Brain pericyte (primary cell): ENCODE measurements at places on chromosomes 3 and 15.
A peak's percentile ranks its signal among the peaks of the same experiment; 100 is the strongest.

GRCh38 chr15:67109141-67110034 is 44.0 kb downstream of the SMAD3 start:
- DNase-seq: peak; percentile 85

DNA sequence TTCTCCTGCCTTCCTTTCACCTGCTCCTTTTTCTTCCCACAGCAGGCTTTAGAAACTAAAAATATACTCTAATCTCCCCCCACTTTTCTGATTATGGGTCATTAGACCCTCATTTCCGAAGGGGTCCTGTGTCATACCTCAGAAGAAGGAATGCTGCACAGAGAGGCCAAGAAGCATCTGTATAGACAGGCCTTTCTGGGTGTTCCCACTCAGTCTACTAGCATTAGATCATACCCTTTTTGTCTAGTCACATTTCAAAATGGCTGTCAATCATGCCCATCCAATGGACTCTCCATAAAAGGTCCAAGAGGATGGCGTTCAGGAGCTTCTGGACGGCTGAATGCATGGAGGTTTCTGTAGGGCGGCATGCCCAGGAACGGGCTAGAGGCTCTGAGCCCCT is 192.2 kb downstream of the SUCLG2 start:
- no peak for DNase-seq

- DNase-seq: no peak
Measured at GRCh38 chr15:53437366-53437765, 322.1 kb downstream of the WDR72 start.

GRCh38 chr3:6448011-6448410 is 412.9 kb upstream of the GRM7 start:
- no peak for DNase-seq

GRCh38 chr15:74657846-74658245 is 38.0 kb downstream of the EDC3 start:
- no peak for DNase-seq

DNA sequence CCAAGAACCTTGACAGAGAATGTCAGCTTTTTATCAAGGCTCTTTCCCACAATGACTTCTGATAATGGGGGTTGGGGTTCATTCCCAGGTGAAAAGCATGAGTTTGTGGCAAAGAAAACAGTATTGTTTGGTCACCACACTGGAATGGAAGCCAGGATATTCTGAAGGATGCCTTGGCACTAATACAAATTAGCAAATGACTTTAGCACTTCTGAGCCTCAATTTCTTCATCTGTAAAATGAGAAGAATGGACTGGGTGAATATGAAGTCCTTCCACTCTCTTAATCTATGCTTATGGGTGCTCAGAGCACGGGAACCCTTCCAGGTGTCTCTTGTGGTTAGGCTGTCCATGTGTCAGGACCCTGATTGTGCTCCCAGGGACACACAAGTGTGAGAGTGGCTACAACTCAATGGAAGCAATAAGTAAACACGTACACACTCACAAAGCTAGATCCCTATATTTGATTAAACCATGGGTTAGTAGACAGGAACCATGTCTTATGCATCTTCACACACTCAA is 21.4 kb downstream of the RAB27A start:
- no peak for DNase-seq

GRCh38 chr3:155093261-155093660 is 13.1 kb downstream of the MME start:
- DNase-seq: no peak

GRCh38 chr3:192417017-192417416 is 310.3 kb downstream of the FGF12 start:
- no peak for DNase-seq

DNA sequence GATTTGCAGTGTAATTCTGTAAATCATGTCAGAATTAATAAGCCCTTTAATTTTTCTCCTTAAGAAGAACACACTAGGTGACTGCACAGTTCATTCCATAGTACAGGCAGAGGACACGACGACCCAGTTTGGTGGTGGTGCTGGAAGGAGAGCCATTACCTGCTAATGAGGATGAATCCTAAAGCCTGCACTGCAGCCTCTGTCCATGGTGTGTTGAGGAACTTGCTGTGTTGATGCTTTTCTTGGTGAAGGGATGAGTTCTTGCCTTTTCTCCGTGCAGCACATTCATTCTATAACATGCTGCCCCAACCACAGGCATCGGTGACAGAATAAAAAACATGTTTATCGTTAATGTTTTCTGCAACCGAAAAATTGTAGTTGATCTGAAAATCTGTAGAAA is 89.6 kb upstream of the VEPH1 start:
- DNase-seq: no peak

GRCh38 chr3:132694991-132695390 is 27.2 kb downstream of the NPHP3 start:
- DNase-seq: no peak

GRCh38 chr3:42844412-42844713 is 31.3 kb downstream of the CYP8B1 start:
- DNase-seq: no peak

- no peak for DNase-seq
Measured at GRCh38 chr3:138578961-138579574, 15.0 kb downstream of the CEP70 start.

- no peak for DNase-seq
Measured at GRCh38 chr15:61888074-61888780, 172.0 kb downstream of the VPS13C start.

- DNase-seq: no peak
Measured at GRCh38 chr15:24856397-24857390, 98.1 kb upstream of the SNRPN start.

DNA sequence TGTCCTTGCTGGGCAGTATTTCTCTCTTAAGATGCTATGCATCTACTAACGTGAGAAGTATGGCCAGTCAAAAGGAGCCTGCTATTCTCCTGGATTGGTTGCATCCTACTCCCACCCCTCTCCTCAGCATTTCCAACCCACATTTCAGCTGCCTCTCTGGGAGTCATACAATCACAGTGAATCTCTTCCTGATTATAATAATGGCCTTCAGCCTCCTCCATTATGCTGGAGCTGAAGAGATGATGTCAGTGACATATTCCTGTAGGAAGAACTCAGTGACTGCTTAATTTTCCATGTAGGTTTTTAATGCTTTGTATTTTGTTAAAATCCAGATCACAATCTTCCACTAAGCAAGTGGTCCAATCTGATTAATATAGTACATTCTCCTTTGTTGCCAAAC is 82.7 kb upstream of the SUCLG2 start:
- DNase-seq: no peak

DNA sequence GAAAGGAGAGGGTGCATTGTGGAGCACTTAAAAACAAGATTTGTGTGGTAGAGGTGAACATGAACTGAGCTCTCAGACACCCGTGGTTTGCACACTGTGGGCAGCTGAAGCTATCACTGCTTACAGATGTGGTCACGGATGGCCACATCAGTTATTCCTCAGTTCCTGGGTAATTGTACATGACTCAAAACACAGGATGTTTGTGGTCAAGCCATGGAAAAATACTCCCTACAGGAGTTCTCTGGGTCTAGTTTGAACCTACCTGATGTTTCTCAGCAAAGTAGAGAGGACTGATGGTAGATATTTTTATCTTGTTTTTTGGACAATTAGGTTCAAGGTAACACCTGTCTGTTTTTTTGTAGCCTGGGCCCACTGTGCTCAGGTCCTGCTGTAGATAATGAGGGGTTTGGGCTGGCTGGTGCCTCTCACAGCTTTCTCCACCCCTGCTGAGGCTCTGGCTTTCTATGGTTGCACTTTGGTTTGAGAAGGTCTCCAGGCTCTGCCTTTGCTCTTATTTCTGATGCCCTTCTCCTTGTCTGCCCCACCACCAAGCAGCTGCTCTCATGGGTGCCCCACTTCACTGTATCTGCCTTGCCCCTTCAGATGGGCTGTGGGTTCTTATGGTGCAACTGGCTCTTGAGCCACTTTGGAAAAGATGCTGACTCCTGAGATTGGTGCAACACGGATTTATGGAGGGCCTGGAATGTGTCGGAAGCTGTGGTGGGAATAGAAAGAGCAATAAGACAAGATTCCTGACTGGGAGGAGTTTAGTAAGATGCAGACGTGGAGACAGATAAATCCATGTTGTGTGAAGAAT is 40.1 kb downstream of the CDCP1 start:
- peak; percentile 32 for DNase-seq

DNA sequence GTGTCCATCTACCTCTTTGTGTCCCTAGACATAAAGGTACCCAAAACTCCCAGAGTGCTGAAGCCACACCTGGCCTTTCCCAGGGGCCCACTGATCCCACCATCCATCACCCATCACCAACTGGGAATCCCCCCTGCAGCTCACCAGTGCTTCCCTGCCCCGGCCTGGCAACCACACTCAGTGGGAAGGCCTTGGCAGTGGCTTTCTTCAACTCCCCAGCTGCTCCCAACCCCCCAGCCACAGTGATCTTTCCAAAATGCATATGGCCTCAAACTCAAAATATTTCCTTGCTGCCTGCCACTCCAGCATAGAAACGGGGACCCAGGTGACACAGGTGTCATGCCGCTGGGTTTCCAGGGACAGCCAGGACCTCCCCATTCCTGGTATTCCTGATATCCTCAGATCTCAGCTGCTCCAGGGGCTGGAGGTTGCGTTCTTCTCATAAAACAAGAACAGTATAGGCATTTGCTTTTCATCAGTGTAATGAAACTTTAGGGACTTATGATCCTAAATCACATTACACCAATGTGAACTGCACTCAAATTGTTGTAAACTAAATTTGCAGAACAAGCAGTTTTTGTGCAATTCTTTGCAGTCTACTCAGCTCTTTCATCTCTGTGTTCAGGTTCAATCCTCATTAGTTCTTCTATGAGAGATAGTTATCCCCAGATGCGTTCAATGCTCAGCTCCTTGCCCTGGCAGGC is 1.3 kb downstream of the OCA2 start:
- DNase-seq: no peak

- no peak for DNase-seq
Measured at GRCh38 chr15:80233581-80233980, 18.4 kb downstream of the CTXND1 start.

- no peak for DNase-seq
Measured at GRCh38 chr3:10198761-10199649, 34.3 kb downstream of the IRAK2 start.

DNA sequence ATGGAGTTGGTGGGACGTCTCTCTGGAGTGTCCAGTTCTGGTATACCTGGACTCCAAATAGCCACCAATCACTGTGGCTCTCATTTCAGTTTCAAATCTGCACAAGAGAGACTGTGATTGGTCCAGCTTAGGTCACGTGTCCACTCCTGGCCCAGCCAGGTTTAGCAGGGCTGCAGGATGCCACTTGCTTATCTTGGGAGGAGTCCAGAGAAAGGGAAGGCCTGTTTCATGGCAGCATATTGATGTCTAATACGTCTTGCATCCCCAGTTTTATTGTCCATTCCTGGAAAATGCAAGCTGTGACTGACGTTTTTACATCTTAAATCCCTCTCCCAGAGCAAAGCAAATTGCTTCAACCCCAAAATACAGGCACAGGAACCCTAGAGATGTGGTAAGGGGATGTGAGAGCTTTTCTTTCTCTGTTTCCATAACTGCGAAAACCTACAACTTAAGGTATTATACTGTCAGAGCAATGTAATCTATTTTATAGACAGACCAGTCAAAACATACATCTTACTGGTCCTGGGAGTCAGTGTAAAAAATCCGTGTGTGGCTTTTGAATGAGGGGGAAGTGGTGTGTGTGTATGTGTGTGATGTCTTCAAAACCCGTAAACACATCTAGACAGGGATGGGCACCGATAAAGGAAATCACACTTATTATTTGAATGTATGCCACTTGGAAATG is 274.4 kb downstream of the TLE3 start:
- no peak for DNase-seq

- DNase-seq: no peak
Measured at GRCh38 chr3:184261854-184262763, 756 bp upstream of the CAMK2N2 start.

DNA sequence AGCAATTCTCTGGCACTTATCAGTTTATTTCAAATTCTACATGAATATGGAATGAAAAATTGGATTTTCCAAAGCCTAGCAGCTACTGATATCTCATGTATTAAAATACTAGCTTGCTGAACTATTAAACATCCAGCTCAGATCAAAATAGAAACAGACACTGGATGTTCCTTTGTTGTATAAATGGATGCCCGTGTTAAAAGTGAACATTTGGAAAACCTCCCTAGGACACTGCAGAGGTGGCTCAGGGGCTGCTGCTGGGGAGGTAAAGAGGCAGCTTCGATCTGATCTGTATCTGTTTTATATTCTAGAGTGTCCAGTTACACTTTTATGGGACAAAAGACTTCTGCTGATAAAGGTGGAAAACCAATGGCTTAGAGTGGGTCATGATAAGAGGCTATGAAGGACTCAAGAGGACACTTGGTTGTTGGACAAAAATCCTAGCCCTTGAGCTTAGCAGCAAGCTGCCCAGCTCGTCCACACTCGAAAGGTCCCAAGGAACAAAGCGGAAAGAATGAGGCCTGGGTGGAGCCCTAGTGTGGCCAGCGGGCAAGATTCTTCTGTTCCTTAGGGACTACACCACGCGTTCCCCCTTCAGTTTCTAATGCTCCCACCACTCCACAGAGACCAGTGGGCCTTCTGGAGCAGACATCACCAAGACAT is 9.9 kb downstream of the MESD start:
- DNase-seq: no peak

- no peak for DNase-seq
Measured at GRCh38 chr15:90710436-90711027, 6.6 kb upstream of the BLM start.

DNA sequence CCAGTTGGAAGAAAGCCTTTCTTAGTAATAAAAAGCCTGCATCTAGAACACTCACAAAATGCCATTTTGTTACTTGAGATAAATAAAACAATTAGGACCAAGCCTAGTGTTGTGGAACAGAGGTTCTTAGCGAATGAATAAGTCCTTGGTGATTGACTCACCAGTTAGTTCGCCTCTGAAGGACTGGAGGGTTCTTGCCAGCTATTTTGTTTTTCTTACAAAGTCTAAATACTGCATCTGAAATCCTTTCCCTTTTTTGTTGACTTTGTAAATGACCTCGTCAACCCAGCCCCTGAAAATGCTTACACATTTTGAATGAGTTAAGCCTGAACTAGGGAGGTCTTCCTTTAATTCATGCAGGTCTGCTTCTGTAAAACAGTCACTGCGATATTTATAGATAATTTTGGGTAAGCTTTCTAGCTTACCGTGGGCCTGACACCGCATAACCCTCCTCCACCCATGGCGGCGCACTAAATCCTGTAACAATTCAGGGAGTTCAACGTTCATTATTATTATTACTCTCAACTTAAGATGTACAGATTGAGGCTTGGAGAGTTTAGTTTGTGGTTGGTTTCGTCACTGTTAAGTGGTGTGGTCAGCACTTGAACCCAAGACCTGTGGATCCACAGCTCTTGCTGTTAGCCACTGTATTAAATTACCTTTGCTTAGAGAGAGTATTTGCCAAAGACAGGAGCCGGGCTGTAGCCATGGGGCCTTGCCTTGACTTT is 45.0 kb upstream of the SACM1L start:
- peak; percentile 83 for DNase-seq
